ENCODE measurements at places on chromosomes 4 and X. TPM values are rescaled to one million over a fixed set of nuclear protein-coding genes. Genes with fewer than 3 reads are reported as not detected.

The IL3RA gene
- polyA plus RNA-seq: 3.4 TPM

The TLR10 gene
- 0.01 TPM for polyA plus RNA-seq

The LRIT3 gene
- polyA plus RNA-seq: 0.03 TPM

The NSUN7 gene
- polyA plus RNA-seq: 0.03 TPM

The RNF212 gene
- 0.03 TPM for polyA plus RNA-seq

The HSFX3 gene
- not detected for polyA plus RNA-seq

The GPR173 gene
- 0.03 TPM for polyA plus RNA-seq

The MAGEA2 gene
- polyA plus RNA-seq: not detected

The P2RY8 gene
- polyA plus RNA-seq: 1.3 TPM

The SRPK3 gene
- 14.5 TPM for polyA plus RNA-seq

The TMSB15B gene
- 0.19 TPM for polyA plus RNA-seq

The CXorf58 gene
- polyA plus RNA-seq: 0.08 TPM

The QRFPR gene
- polyA plus RNA-seq: 0.06 TPM

The MAPK10 gene
- 0.58 TPM for polyA plus RNA-seq

The TMEM154 gene
- polyA plus RNA-seq: 0.14 TPM

The SYP gene
- polyA plus RNA-seq: 1.6 TPM

The LDB2 gene
- 9.0 TPM for polyA plus RNA-seq

The SRPX gene
- 42.1 TPM for polyA plus RNA-seq

The CNKSR2 gene
- polyA plus RNA-seq: 0.16 TPM

The TKTL1 gene
- 0.30 TPM for polyA plus RNA-seq

The BBS7 gene
- 6.0 TPM for polyA plus RNA-seq

The CT45A8 gene
- not detected for polyA plus RNA-seq

The FAAH2 gene
- polyA plus RNA-seq: 0.06 TPM

The EPGN gene
- polyA plus RNA-seq: not detected

The DDIT4L gene
- 84.2 TPM for polyA plus RNA-seq

The MAGED4B gene
- 0.55 TPM for polyA plus RNA-seq

The ZCCHC13 gene
- not detected for polyA plus RNA-seq

The RHOH gene
- polyA plus RNA-seq: 0.15 TPM
